Thyroid gland (tissue), 4 donors: ENCODE measurements at places on chromosomes 3 and 15. TPM values are rescaled to one million over a fixed set of nuclear protein-coding genes. Genes with fewer than 3 reads are reported as not detected.

DNA sequence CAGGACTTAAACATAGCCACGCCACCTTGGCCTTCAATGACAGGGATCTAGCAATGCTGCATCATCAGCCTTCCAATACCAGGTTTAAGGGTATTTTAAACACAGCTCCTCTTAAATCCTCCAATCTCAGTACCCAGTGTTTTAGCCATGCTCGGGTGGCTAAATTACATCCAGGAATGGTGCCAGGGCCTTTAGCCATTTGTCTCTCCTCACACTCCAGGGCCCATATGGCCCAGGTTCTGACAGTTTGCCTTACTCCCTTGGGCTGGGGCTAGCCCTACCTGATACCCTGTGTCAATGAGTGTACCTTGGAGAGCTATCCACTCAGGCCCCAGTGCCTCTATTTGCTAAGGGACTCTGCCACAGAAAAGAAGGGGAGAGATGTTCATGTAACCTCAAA, 29.4 kb downstream of the ZNF589 start:
- peaks cover 18% of the 10 kb centered on the region for H3K36me3 ChIP-seq
- no peaks in the 10 kb centered on the region for H3K4me1 ChIP-seq
- H3K4me3 ChIP-seq, result no peak overlapping the region
- H3K27me3 ChIP-seq, result no peaks in the 10 kb centered on the region
- no peak overlapping the region for H3K27ac ChIP-seq
- no peak for DNase-seq

DNA sequence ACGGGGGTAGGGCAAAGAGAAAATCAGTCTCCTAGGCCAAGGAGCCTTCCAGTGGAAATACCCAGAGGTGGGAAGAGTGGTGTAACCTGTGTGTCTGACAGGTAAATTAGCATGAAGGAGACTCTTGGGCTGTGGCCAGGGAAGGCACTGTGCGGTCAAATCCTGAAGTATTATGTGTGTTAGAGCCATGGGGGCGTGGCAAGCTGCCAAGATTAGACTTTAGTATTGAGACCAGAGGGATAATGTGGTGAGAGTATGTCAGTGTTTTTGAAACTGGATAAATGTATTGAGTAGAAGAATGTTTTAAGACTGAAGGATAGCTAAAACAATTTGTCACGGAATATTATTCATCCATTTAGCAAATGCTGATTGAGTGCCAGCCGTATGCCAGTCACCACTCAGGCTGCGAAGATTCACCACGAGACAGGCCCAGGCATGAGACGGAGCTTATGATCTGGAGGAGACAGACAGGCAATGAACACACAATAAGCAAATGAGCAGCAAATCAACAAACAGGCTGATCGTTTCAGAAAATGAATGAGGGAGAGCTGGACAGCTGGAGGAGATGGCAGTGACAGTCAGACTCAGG, 445.9 kb downstream of the MCTP2 start:
- H3K36me3 ChIP-seq, result no peaks in the 10 kb centered on the region
- H3K4me1 ChIP-seq, result no peaks in the 10 kb centered on the region
- no peak overlapping the region for H3K27ac ChIP-seq
- H3K27me3 ChIP-seq, result no peaks in the 10 kb centered on the region
- DNase-seq, result no peak
- H3K4me3 ChIP-seq, result no peak overlapping the region

Gene GPR87
- not detected for total RNA-seq

DNA sequence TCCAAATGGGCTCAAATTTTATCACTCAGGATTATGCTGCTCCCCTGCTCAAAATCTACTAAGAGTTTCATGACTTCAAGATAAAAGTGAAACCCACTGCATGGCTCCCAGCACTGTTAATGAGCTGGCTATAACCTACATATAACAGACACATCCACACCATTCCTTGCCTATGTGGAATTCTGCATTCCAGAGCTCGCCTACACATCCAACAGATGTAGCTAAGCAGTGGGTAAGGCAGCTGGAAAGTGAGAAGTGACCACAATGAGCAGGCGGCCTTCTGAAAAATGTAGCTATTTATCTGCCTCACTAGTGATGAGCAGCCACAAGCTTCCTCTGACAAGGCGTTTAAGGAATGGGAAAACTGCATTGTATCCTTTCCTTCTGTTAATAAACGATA, 92.0 kb upstream of the TRIM42 start:
- no peak overlapping the region for H3K27ac ChIP-seq
- no peaks in the 10 kb centered on the region for H3K36me3 ChIP-seq
- no peaks in the 10 kb centered on the region for H3K27me3 ChIP-seq
- DNase-seq, result no peak

Gene LOXL1
- total RNA-seq, result 13.8 TPM

Gene PIK3R4
- 61.3 TPM for total RNA-seq

DNA sequence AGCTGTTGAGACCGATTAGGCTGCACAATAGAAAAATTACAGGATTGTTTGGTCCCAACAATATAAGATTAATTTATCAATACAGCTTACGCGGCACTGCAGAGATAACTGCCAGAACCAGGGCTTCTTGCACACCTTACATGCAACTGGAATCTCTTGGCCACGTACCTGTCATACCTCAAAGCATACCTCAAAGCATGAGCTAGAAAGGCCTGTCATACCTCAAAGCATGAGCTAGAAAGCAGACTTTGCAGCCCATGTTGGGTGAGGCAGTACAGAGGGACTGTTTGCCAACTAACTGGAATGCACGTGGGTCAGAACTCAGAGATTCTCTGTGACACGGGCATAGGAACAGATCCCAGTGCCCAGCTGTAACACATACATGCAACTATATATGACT, 34.7 kb downstream of the NTRK3 start:
- no peaks in the 10 kb centered on the region for H3K36me3 ChIP-seq
- H3K27ac ChIP-seq, result no peak overlapping the region
- no peak overlapping the region for H3K4me3 ChIP-seq
- H3K4me1 ChIP-seq, result no peaks in the 10 kb centered on the region

DNA sequence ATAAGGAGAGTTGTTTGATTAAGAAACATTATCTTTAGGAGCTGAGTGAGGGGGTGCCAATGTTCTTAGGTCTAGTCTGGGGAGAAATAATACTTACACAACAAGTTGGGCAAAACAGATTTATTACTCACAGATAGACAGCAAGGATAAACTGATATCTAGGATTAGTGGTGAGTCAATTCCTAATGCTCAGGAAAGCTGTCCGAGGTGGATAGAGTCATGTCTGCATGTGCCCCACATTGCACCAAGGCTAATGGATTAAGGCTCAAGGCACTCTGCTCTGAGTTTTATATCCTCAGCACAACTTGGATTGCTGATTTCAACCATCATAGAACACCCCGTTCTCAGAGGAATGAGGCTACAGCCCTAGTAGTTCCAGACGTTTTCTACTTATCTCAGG, 1042.3 kb downstream of the OTOL1 start:
- no peak for DNase-seq
- H3K36me3 ChIP-seq, result no peaks in the 10 kb centered on the region
- H3K27ac ChIP-seq, result no peak overlapping the region
- no peaks in the 10 kb centered on the region for H3K4me1 ChIP-seq
